ENCODE measurements at places on chromosomes 2 and 18.

DNA sequence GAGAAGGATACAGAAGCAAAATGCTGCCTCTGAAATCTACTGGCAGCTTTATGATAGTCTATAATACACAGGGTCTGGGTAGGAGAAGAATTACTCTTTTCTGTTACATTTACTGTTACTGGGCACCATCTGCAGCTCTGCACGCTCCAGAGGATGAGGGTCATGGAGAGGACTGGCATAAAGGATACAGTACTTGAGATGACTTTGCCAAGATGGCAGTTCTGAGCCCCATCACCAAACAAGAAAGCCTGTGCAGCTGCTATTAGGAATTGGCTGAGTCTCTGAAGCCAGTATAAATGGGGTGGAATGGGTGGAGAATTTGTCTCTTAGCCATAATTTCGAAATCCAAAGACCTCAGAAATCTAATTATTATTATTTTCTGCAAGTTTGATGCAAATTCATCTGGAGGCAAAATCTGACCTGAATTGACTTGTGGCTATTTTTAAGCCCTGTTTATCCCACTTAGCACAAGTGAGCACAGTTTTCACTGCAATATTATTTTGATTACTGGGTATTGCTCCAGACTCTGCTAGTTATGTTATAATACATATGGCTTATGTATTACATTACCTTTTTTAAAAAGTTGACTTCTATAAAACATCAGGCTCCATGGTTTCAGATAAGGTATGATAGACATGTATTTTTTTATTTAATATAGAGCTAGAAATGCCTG, 579.5 kb downstream of the MBD2 start:
- DNase-seq: no peak

GRCh38 chr2:148525130-148525529, 119.4 kb upstream of the EPC2 start:
- DNase-seq: no peak

- no peak for DNase-seq
Measured at GRCh38 chr2:230217424-230217823, 2.4 kb downstream of the SP110 start.

- DNase-seq: no peak
Measured at GRCh38 chr2:197873293-197873701, 68.9 kb downstream of the PLCL1 start.

DNA sequence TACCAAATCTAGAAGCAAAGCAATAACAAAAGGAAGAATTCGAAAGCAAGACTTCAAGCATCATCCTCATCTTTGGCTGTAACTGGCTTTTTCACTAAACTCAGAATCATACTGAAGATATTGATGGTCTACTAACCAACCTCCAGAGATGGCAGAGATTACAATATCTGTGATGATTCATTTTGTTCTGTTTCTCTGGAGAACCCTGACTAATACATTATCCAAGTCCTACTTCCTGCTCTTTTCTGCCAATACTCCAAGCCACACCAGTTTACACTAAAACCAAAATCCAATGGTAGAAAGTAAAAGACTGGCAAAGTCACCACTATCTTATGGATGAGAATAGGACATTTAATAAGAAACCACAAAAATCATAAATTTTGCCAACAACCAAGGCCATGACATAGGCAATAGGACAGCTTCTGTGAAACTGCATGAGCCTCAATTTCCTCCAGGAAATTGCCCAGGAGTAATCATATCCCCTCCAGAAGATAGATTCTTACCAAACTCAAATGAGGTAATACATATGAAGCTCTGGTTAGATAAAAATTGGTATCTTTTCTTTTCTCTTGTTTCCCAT, 159.8 kb downstream of the METTL4 start:
- DNase-seq: no peak

- no peak for DNase-seq
Measured at GRCh38 chr18:3248658-3249359, 1.2 kb downstream of the MYL12A start.

DNA sequence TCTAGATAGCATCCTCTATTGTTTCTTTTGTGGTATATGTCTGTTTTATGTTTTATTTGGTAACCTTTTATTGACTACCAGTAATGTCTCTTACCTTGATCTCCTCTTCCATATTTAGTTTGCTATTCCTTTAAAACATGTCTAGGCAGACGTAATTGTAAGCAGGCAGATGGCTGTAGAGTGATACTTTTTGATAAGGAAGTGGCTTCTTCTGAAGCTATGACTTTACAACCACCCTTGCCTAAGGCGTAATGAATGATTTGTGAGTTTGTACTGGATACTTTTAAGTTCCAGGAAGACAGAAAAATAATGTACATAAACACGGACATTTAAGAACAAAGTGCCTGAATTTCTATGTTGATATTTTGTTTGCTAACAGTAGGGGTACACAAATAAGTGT, 85.6 kb downstream of the ZNF804A start:
- no peak for DNase-seq

DNA sequence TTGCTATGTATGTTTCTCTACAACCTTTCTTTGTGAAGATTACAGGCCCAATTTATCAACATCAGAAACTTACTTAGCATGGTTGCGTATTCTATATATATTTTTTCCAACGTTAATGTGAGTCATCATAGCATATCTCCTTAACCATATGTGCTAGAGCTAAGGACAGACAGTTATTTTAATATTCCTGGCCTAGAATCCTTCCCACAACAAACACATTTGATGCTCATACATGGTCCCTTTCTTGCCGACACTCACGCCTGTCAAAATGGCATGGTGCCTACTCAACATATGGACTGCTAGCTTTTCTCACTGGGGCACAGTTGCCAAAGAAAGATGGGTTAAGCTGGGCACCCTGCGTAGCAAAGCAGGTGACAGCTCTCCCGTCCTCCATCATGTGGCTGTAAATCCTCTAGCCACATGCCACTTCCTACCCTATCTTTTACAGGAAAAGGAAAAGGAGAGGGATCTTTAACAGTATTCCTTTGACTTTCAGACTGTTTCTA, 75.2 kb upstream of the GALNT5 start:
- DNase-seq: no peak

DNA sequence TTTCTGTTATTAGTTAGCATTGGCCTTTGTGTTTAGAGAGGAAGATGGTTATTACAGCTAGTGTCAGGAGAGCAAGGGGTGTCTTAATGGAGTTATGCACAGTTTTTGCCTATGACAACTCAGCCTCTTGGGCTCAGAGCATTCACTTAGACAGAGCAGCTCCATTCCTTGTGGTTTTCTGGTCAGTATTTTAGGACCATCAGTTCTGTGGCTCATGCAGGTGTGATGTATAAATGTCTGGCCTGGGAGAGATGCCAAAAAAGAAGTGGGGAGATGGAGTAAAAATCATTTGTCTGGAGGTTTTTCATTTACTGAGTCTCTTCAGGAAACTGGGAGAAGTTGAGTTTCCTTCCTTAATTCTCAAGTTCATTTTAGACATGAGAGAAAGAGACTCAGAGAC, 79.7 kb downstream of the PRKCE start:
- no peak for DNase-seq

GRCh38 chr2:183530333-183530901, 406.2 kb downstream of the NUP35 start:
- DNase-seq: no peak

DNA sequence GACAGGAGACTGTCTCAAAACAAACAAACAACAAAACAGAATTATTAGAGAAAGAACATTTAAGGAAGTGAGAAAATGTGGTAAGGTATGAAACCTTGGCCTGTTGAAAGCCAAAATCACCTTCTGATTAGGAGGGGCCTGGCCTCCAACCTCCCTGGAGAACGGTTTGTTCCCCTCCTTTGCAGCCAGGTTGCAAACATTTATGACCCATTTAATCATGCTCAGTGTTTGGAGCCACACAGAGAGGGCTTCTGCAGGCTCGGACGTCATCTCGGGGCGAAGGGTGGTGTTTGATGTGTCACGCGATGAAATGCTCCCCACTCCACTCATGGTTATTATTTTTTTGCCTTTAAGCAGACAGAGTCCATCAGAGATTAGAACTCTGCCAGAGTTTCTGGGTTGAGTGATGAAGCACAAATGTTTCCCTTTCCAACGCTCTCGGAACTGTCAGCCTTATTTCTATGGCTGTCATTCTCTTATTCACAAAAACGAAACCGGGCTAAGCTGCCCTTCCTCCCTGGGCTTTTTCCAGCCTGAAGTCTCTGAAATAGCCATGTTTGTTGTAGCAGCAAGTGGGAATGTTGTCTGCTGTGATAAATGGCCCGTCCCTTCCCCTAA, 33.6 kb upstream of the ROCK2 start:
- DNase-seq: no peak

DNA sequence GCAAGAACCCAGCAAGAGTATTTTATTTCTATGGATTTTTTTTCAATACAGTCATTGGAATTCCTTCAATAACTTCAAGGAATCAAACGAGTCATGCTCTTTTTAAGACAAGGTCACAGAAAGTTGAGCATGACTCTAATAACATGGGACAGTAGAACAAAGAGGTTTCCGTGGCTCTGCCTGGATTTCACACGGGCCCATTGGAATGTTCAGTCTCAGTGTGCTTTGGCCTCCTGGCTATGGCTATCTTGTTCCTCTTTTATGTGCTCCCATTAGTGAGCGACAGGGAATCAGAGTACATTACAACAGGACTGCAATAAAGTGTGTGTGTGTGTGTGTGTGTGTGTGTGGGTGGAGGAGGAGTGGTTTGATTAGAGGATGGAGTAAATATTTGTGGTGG, 312.4 kb downstream of the DCC start:
- DNase-seq: no peak

DNA sequence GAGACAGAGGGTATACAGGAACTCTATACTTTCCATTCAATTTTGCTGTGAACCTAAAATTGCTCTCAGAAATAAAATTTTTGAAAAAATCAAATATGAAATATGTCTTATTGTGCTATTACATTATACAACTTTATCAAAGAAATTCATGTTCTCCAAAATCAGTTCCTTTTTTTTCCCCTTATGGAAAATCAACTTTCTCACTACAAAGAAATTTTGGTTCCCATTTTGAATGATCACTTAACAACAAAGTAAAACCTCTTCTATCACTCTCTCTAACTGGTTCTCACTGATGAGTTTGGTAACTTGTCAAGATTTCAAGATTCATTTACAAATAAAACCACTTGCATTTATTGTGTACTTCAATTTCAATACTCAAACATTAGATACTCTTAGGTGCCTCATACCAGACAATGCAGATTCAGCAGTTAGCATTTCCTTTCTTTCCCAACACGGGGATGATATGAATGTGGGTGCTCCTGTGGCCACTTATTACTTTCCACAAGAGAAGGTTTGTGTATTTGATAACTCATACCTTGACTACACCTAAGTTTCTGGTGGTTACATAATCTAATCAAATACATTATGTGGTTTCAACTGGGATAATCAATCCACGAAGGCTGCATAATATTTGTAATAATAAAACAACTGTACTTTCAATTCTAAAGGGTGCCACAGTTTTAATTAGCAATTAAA, 6.4 kb downstream of the PSME4 start:
- DNase-seq: no peak

GRCh38 chr2:39506215-39506614, 69.1 kb upstream of the MAP4K3 start:
- DNase-seq: no peak

- DNase-seq: no peak
Measured at GRCh38 chr18:45161850-45162249, 453.4 kb upstream of the SLC14A2 start.

- DNase-seq: no peak
Measured at GRCh38 chr2:231181860-231182512, 16.4 kb upstream of the ARMC9 start.

DNA sequence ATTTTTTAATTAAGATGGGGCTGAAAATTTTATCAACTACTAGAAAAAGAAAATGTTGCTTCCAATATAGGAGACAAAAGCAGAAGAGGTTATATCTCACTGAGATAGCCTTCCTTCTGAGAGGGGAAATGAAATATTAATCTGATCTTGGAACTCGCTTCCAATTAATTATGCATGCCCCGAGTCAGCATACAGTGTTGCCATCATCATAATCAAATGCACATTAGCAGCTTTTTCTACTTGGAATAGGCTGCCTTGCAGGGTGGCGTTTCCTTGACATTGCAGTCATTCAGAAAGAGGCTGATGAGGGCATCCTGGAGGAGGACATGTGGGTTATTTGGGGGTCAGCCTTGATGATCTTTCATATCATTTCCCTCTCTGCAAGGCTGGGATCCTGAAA, 18.4 kb upstream of the RPL37A start:
- no peak for DNase-seq

DNA sequence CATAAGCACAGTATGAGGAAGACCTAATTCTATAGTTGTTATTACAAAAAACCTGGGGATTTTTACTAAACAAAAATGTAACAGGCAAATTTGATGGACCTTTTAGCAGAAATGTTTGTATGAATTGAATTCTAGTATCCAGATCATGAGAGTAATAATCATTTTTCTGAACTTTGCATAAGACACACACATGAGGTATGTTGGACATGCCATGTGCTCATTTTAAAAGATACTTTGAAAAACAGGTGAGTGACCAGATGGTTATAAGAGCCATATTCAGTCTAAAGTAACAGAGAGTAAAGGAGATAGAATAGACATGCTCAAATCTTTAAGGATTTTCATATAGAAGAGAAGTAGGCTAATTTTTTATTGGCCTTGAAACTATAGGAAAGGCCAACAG, 663.6 kb downstream of the NRXN1 start:
- DNase-seq: no peak
